Lower lobe of right lung (tissue), 2 donors: ENCODE measurements at places on chromosomes 6 and 20.
A peak's percentile ranks its signal among the peaks of the same experiment; 100 is the strongest.

GRCh38 chr6:150211700-150212511 is 69.1 kb downstream of the PPP1R14C start:
- DNase-seq, result no peak

DNA sequence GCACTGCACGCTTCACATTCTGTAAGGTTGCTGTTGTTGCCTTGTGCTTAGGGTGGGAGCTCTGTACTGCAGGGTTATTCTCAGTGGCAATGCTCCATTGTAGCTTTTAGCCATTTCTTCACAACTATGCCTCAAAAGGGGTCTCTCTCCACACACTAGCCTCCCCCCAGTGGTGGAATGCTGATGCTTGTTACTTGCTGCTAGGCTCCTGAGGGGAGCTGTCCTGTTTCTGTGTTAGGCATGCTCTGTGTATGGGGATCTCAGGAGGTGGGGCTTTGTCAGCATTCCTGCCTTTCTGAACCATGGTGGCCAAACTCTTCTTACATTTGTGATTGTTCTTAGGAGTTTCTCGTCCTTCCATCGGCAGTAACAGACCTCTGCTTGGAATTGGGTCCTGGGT is 18.8 kb downstream of the TMEM170B start:
- DNase-seq, result no peak

- DNase-seq, result no peak
These were observed 32.8 kb downstream of the PSMB9 start for GRCh38 chr6:32886681-32887383.

DNA sequence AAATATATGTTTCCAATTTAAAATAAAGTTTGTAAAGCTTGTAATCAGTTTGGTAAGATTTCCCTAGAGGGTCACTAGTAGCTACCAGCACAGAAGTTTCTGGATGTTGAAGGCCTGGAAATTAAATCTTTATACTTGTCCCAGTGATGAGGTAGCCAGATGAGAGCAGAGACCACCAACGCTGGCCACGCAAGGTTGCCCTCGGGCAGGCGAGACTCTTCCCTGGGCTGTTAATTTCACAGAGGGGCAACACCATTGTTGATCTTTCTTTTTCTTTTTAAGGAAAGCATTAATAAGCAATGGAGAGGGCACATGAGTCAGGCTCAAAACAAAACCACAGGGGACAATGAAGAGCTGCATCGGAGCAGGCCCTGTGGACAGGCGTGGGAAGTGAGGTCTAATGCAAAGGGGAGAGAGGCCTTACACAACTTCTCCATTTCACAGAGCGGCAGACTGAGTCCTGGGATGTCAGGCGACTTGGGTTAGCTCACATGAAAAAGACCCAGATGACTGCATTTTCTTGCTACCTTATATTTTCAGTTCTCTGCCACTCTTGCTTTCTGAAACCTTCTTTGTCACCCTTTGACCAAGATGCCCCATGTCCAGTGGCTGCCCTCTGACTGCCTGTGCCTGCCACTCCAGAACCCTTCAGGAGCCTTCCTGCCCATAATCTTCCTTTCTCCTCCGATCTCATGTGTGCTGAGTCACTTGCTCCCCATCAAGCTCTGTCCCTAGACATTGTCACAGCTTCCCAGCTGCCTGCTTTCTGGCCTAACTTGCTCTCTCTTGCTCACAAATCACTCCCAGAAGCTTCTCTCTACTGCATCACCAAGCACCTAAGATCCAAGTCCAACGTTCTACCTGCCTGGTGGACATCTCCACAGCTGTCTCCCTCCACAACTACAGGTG is 107.7 kb upstream of the CDYL start:
- no peak for DNase-seq

- DNase-seq, result no peak
These were observed 85.1 kb downstream of the RSPH3 start for GRCh38 chr6:158914923-158915322.

GRCh38 chr6:107683183-107683582 is 140.9 kb downstream of the SCML4 start:
- no peak for DNase-seq

- peak; percentile 79 for DNase-seq
These were observed 97.5 kb downstream of the PSMG4 start for GRCh38 chr6:3356056-3356823.

GRCh38 chr6:163836876-163837690 is 422.6 kb downstream of the QKI start:
- no peak for DNase-seq

GRCh38 chr6:36794713-36795065 is 44.6 kb downstream of the CPNE5 start:
- DNase-seq, result no peak

DNA sequence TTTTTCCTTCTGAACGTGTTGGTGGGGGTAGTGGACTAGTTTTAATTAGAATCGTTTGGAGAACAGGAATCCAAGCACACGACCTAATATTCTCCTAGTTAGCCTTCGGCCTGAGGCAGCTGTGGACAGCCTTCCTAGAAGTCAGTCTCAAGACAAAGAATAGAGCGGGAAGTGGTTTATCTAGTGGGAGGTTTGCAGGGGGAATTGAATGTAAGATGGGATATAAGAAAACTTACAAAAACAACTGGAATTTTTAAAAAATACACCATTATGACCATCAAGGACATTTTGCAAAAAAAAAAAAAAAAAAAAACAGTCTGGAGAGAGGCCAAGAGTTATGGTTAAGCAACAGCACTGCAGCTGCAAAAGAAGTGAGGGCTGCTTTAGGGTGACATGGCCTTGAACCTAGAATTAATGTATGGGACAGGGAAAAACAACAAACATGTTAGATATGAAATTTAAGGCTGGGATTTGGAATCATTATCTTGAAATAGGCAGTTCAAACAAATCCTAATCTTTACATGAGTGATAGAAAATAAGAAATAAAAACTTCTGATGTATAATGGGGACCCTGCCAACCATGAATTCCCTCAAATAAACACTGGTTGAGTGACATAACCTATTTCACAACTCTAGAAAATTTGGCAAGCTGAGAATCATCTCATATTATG is 40.2 kb downstream of the PLAGL1 start:
- no peak for DNase-seq

DNA sequence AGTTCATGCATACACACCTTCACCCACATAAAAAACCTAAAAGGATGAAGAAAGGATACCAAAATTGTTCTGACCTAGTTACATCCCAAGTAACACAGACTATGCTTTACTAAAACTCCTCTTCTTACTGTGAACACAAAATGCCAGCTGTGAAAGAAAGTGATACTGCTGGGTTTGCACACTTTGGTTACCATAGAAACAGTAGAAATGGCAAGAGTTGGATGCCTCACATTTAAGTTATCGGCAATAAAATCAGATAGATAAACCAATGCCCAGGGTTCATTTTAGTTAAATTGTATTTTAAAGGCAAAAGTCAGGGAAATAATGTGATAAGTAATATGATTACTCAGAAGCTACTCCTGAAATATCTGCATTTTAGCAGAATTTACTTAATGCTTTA is 161.9 kb downstream of the CDK19 start:
- no peak for DNase-seq

DNA sequence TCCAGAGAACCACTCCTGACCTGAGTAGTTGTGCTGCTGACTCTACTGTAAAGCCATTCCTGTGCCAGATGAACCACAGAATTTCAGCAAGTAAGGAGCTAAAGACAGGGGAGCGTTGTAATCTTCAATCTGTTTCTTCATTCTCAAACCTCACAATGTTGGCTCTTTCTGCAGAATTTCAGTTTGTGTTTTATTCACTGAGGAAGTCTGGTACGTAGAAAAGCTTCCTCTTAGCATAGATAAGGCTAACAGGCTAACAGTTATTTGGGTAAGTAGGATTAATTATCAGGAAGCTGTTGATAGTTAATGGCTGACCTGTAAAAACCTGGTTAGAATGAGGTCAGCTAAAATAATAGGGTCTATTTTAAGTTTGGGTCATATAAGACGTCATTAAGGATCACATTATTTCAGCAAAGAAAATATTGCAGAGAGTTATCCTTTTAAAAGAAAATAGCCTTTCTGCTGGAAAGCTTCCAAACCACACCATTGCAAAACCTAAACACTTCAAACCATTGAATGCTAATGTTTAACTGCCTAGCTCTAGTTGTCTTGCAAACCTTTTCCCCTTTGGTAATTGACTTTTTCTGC is 14.1 kb upstream of the TENT5A start:
- DNase-seq, result no peak

DNA sequence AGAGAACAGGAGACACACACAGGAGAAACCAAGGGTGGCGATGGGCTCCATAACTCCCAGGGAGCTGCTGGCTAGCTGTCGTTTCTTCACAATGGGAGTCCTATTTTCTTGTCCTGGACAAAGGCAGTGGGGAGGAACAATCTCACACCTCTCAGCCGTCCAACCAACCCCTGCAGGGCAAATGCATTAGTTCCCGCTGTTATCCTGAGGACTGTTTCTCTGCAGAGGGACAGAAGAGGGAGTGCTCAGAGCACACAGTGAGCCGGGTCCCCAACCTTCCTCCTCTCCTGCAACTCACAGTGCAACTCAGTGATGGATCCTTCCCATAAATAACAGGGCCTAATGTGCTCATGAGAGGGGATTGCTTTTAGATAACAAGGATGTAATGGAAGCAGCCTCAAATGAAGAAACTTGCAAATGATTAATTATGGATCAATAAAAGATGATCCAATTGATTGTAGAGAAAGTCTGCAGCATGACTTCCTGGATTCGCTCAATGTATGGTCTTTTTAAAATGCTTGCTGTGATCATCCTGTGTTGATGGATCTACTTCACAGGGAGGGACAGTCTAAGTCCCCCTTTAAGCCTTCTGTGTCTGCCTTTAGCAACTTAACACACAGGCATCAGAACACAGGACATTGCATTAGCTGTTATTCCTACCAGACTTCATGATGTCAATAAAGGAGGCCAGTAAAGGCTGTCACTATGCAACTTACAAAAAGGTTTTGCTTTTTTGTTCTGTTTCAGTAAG is 453.4 kb upstream of the AGPAT4 start:
- no peak for DNase-seq

GRCh38 chr20:51198876-51199523 is 176.1 kb upstream of the KCNG1 start:
- no peak for DNase-seq

DNA sequence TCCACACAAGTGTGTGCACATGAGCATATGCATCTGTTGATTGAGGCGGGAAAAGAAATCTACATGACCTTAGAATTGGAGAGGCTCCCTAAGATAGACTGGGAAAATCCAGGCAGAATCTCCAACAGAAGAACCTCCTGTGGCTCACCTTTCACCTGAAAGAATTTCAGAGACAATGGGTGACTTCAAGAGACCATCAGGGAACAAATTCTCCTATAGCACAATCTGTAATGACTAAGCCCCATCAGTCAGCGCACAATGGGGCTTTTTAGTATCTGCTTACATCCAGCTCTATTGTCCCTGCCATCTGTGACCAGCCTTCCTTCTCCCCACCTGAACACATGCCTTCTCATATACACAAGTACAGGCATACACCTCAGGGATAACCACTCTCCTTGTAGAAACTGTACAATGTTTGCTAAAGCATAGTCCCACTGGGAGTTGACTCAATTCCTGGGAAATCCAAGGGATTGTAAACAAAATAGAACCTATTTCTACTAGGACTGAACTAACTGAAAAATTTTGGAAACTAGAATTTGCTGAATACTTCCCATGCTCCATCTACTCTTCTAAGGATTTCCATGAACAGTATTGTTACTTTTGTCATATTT is 150.8 kb upstream of the STXBP5 start:
- no peak for DNase-seq

DNA sequence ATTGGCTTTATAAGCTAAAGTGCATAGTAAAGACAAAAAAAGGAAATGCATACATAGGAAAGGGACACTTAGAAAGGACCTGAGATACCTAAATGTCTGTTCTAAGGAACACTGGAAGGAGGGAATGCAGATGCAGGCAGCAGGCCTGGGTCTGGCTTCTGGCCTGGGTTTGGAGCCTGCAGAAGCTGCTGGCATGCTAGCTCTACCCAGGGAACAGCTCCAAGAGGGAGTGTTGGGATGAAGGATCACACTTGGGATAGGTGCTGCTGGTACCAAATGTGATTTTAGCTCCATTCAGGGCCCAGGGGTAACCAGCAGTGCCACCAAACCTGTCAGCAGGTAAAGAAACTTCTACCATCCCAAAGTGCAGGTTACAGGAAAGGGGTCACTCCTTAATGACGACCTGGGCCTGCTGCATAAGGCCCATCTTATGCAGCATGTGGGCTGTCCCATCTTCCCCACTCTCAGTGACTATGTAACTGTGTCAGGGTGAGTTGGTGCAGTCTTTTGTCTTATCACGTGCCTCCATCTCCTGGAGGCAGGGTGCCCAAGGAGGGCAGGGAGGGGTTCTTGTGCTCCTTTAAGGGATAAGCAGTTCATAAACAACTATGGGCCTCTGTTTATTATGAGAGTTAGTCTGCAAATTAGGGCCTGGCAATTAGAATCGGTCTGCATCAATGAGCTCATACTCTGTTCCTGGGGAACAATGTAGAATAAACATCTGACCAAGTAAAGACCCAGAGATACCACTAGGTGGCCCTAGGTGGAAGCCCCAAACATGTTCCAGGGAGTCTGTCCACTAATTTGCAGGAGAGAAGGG is 26.9 kb downstream of the DDX27 start:
- no peak for DNase-seq

DNA sequence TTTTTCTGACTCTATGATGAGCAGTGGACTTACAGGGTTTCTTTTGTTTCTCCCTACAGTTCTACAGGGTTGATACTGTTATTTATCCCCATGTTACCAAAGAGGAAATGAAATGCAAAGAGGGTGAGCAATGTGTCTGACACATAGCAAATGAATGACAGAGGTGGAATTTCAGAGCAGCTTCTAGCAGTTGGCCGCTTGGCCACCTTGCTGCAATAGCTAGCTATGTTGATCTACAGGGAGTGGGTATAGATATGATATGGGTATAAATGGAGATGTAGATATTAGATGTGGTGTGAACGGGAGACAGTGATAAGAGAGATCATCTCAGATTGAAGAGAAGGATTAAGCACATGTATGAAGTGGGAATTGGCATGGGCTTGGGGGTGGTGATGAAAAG is 10.9 kb upstream of the SLC22A3 start:
- DNase-seq, result no peak

GRCh38 chr6:12584631-12585405 is 131.7 kb upstream of the PHACTR1 start:
- DNase-seq, result no peak

DNA sequence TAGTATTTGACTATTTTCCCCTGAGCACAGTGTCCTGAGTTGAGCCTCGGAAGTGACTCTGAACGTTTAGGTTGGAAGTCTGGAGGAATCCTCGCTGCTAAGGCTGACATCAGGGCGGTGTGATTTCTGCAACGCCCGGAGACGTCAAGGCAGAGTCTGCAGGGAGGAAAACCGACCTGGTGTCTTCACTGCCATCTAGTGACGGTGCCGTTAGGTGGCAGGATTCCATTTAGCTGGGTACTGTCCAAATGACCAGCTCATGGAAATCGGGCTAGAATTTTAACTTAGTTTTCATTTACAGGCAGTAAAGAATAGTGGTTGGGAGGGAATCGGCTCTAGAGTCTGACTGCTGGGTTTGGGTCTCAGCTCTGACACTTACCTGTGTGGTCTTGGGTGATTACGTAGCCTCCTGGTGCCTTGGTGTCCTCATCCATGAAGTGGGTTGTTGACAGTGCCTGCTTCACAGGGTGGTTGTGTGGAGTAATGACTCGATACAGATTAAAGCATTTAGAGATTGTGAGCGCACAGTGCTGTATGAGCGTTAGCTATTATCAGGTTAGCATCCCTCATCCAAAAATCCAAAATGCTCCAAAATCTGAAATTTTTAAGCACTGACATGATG is 35.0 kb downstream of the FOXF2 start:
- no peak for DNase-seq
